RPMI7951 (cell line): ENCODE measurements at places on chromosomes 6 and 20.

GRCh38 chr20:9082741-9083140 lies 13.9 kb downstream of the PLCB4 start:
- DNase-seq = no peak

DNA sequence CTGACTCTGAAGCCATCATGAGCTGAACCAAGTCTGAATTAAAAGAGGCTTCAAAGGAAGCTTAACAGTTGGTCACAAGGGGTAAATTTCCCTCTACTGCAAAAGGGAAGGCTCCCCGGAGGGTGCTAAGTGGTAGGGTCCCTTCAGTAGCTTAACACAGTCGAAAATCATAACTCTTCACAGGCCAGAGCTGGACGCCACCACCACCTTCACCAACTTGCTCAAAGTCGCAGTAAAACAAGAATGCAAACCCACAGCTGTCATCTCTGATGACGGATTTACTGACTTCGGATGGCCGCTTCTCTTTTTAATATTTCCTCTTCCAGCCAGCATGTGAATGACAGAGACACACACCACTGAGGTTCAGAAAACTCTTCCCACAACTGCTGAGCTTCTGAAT lies 144.7 kb upstream of the FBXL4 start:
- DNase-seq = no peak

DNA sequence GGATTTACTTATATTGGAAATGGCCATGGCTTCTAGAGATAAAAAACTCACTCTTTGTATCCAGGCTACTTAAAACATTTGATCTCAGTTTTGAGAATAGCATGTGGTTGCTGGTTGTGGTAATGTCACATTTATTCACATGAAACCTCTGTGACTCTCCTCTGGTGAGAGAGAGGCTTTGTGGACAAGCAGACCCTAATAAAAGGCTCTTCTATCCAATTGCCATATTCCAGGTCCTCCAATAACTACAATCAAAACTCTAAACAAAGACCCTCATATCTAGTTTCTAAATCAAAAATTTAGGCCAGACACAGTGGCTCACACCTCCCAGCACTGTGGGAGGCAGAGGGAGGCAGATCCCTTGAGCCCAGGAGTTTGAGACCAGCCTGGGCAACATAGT lies 176.3 kb upstream of the LAMP5 start:
- no peak for DNase-seq

GRCh38 chr6:43287717-43288679 lies 10.1 kb upstream of the SLC22A7 start:
- no peak for DNase-seq

DNA sequence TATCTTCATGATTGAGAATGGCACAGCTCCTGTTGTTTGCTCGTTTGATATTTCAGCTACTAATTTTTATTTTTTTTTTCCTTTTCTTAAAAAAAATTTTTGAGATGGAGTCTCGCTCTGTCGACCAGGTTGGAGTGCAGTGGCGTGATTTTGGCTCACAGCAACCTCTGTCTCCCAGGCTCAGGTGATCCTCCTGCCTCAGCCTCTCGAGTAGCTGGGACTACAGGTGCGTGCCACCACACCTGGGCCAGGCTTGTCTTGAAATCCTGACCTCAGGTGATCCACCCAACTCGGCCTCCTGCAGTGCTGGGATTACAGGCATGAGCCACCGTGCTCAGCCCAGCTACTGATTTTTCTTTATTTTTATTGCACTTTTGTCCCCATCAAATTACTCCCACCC lies 150.2 kb upstream of the SIM1 start:
- no peak for DNase-seq

GRCh38 chr6:121086876-121087275 lies 247.4 kb downstream of the TBC1D32 start:
- DNase-seq = no peak
